ENCODE measurements at places on chromosomes 16 and 17. TPM values are rescaled to one million over a fixed set of nuclear protein-coding genes. Genes with fewer than 3 reads are reported as not detected.

GRCh38 chr17:65015855-65016254 lies 40.7 kb downstream of the GNA13 start:
- DNase-seq = no peak

- no peak for DNase-seq
Measured at GRCh38 chr16:77974883-77975282, 47.5 kb upstream of the CLEC3A start.

DNA sequence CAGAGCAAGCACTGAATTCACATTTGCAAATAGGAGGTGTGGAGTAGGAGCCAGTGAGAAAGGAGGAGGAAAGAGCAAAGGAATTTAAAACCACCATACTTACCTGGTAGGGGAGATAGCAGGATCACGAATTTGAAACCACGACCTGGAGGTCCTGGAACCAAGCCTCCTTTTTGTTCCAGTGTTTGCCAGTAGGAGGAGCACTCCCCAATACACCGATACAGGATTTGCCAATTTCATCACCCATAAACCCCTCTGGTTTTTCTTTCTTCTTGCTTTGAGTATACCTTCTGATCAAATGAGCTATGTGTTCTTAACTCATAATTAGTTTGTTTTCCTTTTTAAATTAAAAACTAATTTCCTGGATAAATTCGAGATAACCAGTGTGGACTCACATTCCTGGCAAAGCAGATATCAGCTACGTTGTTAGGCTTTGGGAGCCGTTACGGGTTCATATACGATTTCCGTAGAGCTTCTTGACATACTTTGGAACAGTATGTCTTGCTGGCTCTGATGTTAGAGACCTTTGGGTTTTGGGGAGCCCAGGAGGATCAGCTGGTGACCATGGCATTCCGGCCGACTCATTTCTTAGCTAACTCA lies 22.7 kb downstream of the BCO1 start:
- DNase-seq = no peak

DNA sequence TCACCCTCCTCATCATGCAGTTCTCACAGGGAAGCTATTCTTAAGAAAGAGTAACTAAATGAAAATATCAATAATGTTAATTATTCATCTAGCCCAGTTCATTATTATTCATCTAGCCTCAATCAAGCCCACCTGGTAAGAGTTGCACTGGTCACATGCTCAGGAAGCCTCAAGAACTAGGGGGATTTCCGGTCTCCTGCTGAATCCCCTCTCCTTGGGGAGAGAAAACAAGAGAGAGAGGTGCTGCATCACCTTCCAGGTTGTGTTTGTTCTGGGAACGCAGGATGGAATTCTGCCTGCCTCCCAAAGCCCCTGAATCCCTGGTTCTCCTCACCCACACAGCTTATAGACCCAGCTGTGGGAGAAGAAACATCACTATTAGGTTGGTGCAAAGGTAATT lies 164.0 kb downstream of the PMP22 start:
- DNase-seq = no peak

GRCh38 chr17:82878527-82878926 lies 38.7 kb upstream of the ZNF750 start:
- DNase-seq = no peak

- DNase-seq = no peak
Measured at GRCh38 chr17:33901085-33901484, 354.0 kb upstream of the CCL2 start.

- DNase-seq = peak; percentile 82
Measured at GRCh38 chr16:85275533-85276249, 163.4 kb upstream of the CIBAR2 start.

GRCh38 chr16:9670033-9670432 lies 512.2 kb downstream of the GRIN2A start:
- DNase-seq = no peak

DNA sequence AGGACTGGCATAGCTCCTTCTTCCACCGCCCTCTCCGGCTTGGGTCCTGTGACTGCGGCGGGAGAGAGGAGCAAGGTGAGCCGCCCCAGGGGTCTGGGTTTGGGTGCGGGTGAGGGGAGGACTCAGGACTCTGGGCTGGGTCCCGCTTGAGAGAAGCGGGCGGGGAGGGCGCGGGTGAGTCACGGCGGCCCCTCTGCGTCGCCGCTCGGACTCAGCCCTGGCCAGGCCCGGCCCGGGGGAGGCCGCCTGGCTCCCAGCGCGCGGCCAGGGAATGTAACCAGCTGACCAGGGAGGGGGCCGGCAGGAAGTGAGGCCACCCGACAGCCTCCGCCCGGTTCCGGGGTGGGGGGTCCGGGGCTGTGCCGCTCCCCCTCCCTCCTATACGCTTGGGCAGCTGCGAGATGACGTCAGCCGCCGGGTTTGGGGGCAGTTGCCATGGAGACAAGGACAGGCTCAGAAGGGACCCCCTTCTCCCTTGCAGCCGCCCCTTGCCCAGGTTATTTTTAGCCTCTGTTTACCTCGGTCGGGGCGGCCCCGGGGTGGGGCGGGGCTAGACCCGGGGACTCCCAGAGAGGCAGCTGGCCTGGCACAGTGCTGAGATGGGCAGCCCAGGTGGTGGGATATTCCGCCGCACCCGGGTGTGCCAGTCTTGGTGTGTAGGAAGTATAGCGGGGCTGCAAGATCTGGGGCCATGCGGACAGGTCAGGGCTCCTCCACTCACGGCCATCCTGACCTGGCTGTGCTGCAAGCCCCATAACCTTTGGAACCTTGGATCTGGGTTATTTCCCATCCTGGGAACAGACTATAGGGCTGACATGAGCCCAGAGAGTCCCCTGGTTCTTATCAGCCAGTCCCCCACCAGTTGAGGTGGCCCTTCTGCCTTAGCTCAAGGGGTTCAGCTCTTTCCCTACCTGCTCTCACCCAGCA lies 1.6 kb downstream of the RIPOR1 start:
- peak; percentile 73 for DNase-seq

GCGR gene
- 0.98 TPM for total RNA-seq

DNA sequence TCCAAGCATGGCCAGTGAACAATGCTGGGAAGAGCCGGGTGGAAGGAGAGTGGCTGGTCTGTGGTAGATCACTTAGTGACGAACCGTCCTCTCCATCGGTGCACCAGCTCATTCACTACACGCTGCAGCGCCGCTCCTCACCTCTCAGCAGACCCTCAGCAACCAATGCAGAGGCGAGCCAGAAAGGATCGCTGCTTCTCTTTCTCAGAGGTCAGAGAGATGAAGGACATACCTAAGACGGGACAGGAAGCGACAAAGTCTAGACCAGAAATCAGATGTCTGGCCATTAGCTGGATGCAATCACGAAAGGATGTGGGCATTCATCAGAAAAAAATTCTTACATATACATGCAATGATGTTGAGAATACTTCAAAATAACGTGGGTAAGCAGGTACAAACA lies 26.9 kb downstream of the NSMCE1 start:
- DNase-seq = no peak

GRCh38 chr16:78748220-78748929 lies 648.9 kb downstream of the WWOX start:
- DNase-seq = no peak

KRT36 gene
- not detected for total RNA-seq

OR1A1 gene
- not detected for total RNA-seq

DNA sequence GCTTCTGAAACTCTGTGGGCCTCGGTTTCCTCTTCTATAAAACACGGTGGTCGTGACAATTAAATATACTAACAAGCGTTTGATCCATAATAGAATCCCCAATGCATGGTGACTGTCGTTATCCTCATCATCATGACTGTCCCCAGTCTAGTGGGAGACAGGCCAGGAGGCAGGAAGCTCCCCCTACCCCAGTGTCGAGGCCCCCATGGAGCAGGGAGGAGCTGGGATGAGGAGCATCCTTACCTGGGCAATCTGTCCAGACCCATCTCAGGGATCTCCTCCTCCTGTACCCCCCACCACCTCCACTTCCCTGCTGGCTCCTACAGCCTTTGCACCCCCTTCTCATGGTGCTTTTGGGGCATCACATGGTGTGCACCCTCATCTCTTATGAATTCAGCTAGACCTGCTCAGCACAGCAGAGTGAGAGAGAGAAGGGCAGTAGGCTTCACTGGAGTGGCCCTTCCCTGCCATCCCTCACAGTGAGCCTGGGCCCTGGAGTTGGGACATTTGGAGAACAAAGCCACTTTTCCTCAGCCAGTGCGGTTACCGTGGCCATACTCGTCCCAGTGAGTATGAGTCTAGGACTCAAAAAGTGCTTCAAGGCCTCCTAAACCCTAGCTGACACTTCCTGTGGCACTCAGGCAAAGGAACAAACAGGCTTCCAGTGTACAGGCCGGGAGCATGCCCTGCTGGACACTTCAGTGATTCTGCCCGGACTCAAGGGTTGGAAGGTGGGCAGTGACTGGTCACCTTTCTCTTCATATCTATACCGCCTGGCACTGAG lies 148.6 kb downstream of the CLEC16A start:
- no peak for DNase-seq

EFCAB5 gene
- 2.4 TPM for total RNA-seq

GRCh38 chr17:39090908-39091665 lies 60.4 kb downstream of the PLXDC1 start:
- DNase-seq = no peak

DNA sequence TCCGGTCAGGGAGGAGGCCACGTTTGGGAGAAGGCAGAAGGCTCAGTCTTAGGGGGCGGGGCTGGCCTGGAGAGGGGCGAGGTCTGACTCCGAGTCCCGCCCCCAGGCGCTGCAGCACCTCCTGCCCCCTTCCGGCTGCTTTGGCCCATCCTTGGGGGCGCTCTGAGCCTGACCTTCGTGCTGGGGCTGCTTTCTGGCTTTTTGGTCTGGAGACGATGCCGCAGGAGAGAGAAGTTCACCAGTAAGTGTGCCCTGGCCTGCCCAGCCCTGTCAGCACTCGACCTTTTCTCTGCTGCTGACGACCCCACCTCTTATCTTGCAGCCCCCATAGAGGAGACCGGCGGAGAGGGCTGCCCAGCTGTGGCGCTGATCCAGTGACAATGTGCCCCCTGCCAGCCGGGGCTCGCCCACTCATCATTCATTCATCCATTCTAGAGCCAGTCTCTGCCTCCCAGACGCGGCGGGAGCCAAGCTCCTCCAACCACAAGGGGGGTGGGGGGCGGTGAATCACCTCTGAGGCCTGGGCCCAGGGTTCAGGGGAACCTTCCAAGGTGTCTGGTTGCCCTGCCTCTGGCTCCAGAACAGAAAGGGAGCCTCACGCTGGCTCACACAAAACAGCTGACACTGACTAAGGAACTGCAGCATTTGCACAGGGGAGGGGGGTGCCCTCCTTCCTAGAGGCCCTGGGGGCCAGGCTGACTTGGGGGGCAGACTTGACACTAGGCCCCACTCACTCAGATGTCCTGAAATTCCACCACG lies 1.5 kb downstream of the TNFRSF12A start:
- DNase-seq = peak; percentile 79

LRRC37A gene
- total RNA-seq = 2.9 TPM

WFDC1 gene
- 10.9 TPM for total RNA-seq

DNA sequence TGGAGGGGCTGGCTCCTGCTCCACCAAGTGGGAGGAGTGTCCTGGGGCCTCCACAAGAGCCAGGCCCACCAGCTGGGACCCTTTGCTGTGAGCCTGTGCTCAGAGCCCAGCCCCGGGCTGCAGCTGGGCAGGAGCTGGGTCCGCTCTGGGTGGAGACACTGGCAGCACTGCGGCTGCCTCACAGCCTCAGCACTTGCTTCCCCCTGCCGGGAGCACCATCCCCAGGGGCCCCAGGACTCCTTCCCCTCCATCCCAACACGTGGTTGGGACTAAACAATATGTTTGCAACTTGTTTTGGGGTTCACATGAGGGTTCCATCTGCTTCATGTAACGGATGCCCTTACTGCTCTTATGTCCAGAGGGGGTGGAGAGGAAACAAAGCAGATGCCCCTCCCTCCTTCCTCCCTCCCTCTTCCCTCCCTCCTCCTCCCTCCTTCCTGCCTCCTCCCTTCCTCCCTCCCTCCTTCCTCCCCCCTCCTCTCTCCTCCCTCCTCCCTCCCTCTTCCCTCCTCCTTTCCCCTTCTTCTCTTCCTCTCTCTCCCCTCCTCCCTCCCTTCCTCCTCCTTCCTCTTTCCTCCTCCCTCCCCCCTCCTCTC lies 16.3 kb upstream of the CBFA2T3 start:
- no peak for DNase-seq

DNA sequence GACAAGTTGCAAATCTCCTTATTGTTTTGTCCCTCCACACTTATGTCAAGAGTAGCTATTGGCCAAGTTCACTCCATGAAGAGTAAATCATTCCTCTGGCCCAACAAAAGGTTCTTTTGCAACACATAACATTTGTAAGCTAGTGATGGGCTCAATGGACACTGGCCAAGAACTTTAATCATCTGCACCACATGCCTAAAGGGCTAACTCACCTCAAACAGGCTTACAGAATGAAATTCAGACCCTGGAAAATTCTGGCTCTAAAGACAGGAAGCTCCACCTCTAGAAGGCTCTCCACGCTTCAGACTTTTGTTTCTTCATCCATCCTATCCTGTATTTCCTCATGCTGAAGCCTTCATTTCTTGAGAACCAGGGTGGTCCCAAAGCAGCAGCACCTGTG lies 10.9 kb upstream of the ANKFN1 start:
- DNase-seq = no peak

MT1G gene
- 210 TPM for total RNA-seq

MT1F gene
- total RNA-seq = 35.5 TPM

DNA sequence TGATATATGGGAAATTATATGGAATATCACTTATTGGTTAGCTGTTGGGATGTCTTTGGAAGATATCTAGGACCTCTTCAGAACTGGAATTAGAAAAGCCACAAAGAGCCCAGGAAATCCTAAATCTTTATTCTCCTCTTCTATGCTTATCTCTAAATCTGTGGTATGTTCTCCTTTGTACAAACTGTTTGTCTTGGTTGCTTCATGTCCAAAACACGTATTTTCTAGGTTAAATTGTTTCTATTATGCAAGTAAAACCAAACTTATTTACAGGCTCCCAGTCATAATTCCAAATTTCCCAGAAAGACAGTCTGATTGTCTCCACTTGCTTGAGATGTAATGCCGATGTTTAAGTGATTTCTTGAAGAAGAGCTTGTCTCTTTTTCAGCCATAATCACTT lies 650.9 kb downstream of the CDH11 start:
- no peak for DNase-seq

- DNase-seq = no peak
Measured at GRCh38 chr17:82583720-82584234, 64.2 kb downstream of the FOXK2 start.

GRCh38 chr17:78735832-78736525 lies 46.1 kb downstream of the CYTH1 start:
- DNase-seq = no peak

ZPBP2 gene
- not detected for total RNA-seq

GRCh38 chr16:22692916-22693637 lies 120.9 kb upstream of the HS3ST2 start:
- no peak for DNase-seq

NEUROD2 gene
- total RNA-seq = not detected

DNA sequence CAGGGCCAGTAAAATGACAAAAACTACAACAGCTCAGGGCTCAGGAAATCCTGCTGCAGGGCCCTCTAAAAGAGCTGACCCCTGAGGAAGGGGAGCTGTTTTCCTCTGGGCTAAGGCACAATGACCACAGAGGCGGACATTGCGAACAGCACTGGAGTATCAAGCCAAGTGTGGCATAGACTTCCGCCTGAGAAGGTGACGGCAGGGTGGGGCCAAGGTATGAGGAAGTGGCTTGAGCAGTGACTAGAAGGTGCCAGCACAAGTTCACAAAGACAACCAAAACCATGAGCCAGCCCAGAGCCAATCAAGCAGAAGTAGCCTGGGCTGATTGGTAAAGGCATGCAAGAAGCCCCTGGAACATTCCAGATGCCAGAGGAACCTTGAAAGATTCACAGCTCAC lies 13.9 kb downstream of the ERN2 start:
- peak; percentile 92 for DNase-seq

KCNJ12 gene
- 0.67 TPM for total RNA-seq

KRTAP4-4 gene
- total RNA-seq = not detected

Data from mucosa of descending colon (tissue), 3 donors.